Kidney epithelial cell (primary cell): ENCODE measurements at places on chromosomes 1 and 21. TPM values are rescaled to one million over a fixed set of nuclear protein-coding genes. Genes with fewer than 3 reads are reported as not detected.

DNA sequence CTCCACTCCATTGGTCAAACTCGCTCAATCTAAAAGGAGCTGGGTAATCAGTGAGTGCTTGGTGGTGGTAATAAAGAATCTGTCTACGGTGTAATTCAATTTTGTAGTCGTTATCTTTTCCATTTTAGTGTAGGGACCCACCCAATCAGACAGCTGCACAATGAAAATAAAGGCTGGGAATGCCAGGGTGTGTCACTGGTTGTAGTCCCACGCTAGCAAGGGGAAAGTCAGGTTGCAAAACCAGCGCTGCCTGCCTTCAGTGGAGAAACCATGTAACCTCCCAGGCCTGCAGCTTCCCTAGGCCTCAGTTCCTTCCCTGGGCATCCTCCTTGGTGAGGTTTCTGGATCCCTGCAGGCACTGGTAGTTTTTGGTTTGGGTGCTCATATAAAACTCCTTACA is 49.4 kb upstream of the PPP2R5A start:
- no peak for DNase-seq

GRCh38 chr1:97006044-97006661 is 284.6 kb downstream of the PTBP2 start:
- peak; percentile 44 for DNase-seq

DNA sequence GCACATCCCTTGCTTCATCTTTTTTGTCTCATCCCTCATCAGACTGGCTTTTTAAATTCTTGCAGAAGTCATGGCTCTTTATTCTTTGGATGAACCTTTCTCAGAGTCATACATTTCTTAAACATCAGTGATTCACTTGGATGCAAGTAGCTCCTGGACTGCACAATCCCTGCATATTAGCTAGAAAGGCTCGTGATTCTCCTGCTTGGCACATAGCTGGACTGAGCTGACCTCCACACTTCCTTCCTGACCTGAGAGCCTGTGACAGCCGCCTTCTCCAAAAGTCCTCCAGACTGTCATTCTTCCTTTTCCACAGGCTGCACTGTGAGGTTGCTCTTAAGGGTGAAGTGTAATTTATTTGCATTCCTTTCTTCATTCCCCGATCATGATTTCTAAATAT is 109.4 kb downstream of the RGL1 start:
- no peak for DNase-seq

- no peak for DNase-seq
These were observed 175.8 kb downstream of the TYW3 start for GRCh38 chr1:74908797-74909196.

DNA sequence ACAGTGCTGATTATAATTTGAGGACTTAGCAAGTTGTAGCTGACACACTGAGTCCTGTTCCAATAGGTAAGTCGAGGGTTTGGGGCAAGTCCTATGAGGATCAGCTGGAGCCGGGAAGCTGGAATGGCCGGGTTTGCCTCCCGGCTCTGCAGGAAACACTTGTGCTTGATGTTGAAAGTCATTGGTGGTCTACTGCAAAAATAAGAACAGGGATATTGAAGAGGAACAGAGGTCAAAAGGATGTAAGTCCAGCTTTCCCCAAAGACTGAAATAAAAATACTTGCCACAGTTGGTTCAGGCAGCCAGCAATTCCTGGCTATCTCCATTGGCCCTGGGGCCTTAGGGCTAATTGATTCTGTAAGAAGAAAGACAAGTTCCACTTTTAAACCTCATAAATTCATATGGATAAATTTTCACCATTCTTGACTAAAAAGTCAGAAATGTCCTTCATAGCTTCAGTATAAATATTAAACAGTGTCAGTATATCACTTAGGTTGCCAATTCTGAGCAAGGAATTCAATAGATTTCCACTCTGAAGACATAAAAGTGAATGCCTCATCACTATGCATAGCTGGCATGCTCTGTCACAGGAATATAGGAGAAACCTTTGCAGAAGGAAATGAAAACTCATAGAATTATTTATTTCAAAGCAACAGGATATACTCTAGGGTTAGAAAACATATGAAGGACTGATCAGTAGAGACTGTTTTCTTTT is 165.2 kb downstream of the AK5 start:
- DNase-seq = no peak

GRCh38 chr1:234841710-234842231 is 231.8 kb upstream of the IRF2BP2 start:
- DNase-seq = no peak

DNA sequence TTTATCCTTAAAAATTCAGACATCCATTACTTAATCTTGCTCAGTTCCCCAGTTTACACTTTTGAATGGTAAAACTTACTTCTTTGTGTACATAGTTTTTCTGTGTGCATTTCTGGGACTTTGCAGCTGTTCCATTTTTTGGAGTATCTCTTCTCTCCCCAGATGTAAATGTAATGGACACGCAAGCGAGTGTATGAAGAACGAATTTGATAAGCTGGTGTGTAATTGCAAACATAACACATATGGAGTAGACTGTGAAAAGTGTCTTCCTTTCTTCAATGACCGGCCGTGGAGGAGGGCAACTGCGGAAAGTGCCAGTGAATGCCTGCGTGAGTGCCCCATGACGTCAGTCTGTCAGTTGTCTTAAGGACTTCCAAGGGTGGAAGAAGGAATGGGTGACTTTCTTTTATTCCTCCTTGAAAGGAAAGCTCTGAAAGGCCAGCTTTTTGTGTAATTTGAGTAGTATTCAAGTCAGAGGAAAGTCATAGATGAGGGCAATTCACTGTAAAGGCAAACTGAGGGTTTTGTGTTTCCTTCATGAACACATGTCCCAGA is 75.7 kb upstream of the LAMC2 start:
- DNase-seq = no peak

DNA sequence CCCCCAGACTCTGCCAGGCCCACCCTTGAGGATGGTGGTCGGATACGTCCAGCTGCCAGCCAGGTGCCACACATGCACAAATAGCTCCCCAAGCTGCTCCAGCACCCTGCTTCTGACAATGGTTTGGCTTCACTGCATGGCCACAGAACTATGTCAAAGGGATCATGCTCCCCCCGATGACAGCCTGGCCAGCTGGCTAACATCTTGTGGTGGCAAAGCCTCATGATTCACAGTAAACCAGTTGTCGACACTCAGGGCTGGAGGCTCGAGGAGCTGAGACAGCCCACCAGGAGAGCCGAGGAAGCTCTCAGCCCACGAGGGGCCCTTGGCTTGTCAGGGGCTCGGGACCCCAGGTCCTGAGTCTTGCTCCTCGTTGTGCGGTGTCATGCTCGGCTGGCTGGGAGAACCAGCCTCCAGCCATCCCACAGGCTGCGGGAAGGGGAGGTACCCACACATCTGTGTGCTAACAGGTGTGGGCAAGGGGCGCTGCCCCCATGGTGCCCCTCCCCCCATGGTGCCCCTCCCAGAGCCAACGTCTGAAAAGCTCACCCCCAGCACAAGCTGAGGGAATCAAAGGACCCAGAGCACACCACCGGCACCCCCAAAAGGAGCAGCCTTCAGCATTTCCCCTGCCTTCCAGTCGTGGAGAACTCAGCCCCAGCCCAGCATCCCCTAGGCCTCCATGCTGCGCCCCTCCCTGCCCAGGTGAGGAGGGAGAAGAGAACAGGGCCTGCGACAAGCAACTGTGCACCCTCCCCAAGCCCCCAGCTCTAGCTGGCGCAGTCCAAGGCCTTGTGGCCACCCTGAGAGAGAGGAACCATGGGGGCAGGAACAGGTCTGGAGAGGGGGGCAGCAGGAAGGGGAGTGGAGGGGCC is 41.2 kb downstream of the KIF21B start:
- no peak for DNase-seq

- DNase-seq = no peak
These were observed 1.4 kb downstream of the RAVER2 start for GRCh38 chr1:64745986-64746940.

DNA sequence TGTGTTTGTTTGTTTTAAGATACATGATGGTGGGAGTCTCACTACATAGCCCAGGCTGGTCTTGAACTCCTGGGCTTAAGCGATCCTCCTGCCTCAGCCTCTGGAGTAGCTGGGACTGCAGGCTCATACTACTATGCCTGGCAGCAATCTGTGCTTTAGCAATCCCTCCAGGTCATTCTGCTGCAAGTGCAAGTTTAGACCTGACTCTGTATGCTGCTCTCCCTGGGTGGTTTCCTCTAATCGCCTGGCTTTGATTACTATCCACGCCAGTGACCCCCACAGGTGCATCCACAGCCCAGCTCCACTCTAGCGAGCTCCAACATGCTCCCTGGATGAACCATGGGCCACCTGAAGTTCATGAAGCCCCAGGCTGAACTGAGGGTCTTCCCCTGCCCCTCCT is 15.5 kb upstream of the PABPC4 start:
- no peak for DNase-seq

DNA sequence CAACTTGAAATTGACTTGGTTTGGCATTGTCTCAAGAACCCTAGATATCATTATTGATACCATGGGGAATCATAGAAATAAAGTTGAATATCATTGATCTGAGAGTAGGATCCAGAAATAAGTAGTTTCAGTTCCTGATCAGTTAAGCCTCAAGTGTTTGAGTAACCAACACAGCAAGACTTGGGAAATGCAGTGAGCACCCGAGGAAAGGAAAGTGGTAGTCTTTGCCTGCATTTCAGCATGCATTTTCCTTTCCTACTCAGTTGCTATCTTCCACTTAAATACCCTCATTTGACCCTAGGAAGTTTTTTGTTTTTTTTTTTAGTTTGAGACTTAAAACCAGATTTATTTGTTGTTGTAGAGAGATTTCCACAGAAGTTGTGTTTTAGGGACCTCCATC is 18.9 kb downstream of the CLEC20A start:
- DNase-seq = no peak

GRCh38 chr1:9755441-9755995 is 68.2 kb downstream of the CLSTN1 start:
- DNase-seq = no peak

DNA sequence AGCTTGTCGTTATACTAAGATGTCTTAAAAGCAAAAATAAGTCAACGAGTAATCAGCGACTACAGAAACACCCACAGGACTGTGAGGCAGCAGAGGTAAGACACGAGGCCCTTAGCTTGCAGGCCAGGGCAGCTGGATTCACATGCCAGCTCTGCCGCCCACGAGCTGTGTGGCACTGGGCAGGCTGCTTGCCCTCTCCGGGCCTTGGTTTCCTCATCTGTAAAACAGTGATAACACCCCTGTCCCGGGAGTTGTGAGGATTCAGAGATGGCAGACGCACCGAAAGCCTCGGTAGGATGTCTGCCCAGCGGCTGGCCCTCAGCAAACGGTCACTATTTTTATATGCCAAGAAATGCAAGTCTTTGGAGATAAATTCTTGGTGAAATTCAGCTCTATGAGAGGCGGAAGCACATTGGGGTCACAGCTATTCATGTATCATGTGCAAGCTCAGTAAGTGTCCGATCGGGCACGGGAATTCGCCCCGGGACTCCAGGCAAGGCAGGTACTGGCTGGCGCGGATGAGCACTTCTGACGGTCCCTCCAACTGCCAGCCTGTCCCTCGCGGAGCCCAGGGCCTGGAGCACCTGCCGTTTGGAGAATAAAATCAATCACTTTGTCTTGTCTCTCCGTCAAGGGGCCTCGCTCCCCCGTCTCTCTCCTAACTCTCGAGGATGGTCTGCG is 1.1 kb downstream of the C2CD2 start:
- DNase-seq = no peak

- peak; percentile 38 for DNase-seq
These were observed 10.7 kb downstream of the CLCNKA start for GRCh38 chr1:16032388-16033102.

GRCh38 chr1:204409836-204410687 is 1.6 kb downstream of the PPP1R15B start:
- DNase-seq = no peak

DNA sequence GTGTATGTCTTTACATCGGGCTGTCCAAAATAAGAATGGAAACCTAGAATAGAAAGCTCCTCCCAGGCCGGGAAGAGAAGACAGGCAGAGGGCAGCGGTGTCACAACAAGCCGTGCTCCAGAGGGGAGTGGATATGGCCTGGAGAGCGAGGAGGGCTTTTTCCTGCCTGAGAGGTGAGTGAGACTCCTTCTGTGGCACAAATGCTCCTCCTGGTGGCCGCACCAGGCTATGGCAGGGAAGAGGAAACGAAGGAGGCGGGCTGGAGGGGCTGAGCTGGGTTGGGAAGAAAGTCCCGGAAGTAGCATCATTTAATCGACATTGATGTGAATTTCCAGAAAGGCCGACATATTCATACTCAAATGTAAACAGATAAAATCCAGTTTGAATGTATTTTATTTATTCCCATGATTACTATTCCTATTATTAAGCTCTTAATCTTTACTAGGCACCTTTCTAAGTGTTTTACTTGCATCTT is 54.7 kb downstream of the MEF2D start:
- peak; percentile 21 for DNase-seq

DNA sequence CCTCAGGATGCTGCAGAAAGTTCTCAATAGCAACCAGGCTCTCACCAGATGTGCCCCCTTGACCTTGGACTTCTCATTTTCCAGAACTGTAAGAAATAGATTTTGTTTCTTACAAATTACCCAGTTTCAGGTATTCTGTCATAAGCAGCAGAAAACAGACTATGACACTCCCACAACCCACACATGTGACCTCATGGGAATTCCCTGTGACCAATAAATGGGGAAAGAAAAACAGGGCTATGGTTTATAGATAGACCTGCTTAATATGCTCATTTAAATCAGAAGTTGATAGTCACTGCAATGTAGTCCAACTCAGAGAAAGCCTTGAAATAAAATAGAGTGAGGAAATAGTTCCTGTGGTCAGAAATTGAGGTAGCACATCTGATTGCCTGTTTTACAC is 380.9 kb upstream of the PTBP2 start:
- no peak for DNase-seq

DNA sequence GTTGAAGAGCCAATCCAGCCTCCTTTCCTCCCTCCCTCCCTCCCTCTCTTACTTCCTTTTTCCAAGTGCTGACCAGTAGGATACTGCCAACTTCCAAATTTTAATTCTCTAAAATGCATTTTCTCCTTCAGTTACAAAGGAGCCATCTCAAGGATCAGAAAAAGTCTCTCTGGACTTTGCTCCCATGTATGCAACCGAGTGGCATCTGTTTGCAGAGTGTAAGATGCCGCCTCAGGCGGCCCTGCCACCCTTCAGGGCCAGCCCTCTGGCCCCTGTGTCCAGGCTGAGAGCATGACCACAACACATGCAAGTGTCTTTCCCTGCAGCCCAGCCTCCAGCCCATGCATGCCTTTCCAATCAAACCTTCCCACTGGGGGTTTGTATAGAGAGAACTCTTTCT is 205.3 kb upstream of the RAB4A start:
- no peak for DNase-seq

- no peak for DNase-seq
These were observed at the start of gene TMPRSS15 for GRCh38 chr21:18403735-18404450. Gene TMPRSS15, minus strand, starts transcription at chr21:18403785. Its CDS starts 163 bp downstream, at chr21:18403622.

Gene TMCC2
- 12.7 and 15.7 TPM in 2 replicates for total RNA-seq

Gene TARBP1
- 17.3 and 22.1 TPM in 2 replicates for total RNA-seq

Gene RCSD1
- total RNA-seq = 0.21 TPM in 1 of 2 replicates, not detected in the other

Gene CELA2A
- not detected in 2 replicates for total RNA-seq

Gene PLD5
- total RNA-seq = 0.89 and 1.9 TPM in 2 replicates

Gene SLC45A1
- 0.79 and 1.5 TPM in 2 replicates for total RNA-seq
